ENCODE measurements at places on chromosomes 7 and 10.

DNA sequence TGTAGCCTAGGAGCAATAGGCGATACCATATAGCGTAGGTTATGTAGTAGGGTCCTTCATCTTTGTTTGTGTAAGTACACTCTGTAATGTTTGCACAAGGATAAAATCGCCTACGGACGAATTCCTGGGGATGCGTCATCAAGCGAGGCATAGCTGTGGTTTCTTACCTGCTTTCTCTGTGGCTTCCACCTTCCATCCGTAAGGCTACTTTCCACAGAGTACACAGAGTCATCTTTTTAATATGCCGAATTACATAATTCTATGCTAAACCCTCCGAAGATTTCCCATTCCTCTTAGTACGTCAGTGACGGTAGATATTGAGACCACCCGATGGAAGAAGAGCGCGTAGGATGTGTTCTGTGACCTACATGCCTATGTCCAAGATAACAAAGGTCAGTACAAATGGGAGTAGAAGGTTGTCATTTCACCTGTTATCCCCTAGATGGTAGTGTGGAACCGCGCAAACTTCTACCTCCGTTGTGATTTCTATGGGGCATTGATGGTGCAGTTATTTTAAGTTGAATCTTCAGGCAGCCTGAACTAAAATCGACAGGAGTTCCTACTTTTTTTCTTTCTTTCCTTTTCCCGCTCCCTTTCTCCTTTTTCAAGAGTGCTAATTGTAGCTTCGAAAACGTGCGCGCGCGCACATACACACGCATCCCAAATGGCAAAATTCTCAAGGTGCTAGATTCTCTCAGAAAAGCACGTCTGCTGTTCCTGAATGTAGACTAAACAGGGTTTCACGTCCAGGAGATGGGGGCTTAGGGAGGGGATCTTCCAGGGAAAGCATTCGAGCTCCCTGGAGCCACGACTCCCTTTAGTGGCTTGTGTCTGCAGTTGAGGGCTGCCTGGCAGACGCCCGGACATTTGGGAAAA is 111.7 kb upstream of the MBL2 start:
- no peak for DNase-seq
- no peaks in the 10 kb centered on the region for H3K27me3 ChIP-seq
- H3K27ac ChIP-seq = no peak overlapping the region
- no peaks in the 10 kb centered on the region for H3K4me1 ChIP-seq
- no peak overlapping the region for H3K4me3 ChIP-seq

GRCh38 chr10:119494236-119495020 is 48.1 kb downstream of the RGS10 start:
- peak overlapping the region; percentile 8 for H3K27ac ChIP-seq
- no peak overlapping the region for H3K4me3 ChIP-seq
- no peaks in the 10 kb centered on the region for H3K36me3 ChIP-seq
- no peaks in the 10 kb centered on the region for H3K27me3 ChIP-seq

DNA sequence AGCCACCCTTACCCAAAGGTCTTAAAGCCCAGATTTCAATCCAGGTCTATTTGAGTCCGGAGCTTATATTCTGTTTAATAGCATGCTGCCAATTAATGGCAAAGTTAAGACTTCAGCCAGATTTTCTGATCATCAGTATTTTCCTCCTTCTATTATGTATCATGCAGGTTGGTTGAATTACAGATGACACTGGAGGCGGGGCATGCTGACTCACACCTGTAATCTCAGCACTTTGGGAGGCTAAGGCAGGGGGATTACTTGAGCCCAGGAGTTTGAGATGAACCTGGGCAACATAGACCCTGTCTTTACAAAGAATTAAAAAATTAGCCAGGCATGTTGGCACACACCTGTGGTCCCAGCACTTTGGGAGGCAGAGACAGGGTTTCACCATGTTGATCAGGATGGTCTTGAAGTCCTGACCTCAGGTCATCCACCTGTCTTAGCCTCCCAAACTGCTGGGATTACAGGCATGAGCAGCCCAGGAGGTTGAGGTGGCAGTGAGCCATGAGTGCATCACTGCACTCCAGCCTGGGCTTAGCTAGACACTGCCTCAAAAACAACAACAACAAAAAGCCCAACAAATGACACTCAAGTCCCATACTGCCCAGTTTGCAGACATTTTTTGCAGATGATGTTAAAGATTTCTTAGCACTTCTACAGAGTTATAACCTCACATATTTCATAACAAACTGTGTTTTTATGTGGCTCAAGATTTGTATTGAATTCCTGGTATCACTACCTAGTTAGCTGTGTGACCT is 62.5 kb downstream of the MCU start:
- no peak overlapping the region for H3K27ac ChIP-seq
- H3K36me3 ChIP-seq = no peaks in the 10 kb centered on the region
- no peaks in the 10 kb centered on the region for H3K27me3 ChIP-seq
- no peak for DNase-seq
- H3K4me3 ChIP-seq = no peak overlapping the region

DNA sequence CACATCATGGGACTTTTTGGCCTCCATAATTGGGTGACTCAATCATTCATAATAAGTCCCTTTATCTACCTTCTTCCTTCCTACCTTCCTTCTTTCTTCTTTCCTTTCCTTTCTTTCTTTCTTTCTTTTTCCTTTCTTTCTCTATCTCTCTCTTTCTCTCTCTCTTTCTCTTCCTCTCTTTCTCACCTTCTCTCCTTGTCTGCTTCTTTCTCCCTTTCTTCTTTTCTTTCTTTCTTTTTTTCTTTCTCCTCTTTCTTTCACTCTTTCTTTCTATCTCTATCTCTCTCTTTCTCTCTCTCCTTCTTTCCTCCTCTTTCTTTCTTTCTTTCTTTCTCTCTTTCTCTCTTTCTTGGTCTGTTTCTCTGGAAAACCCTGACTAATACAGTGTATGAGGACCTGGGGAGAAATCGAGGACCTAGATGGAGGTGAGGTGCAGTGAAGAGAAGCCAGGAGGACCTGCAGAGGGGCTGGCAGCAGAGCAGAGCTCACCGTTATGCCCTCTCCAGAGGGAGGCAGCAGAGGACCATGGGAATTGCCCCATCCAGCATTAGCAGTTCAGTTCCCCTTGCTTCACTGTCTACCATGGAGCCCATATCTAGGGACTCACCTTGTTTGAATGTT is 52.7 kb upstream of the BTRC start:
- no peak overlapping the region for H3K27ac ChIP-seq
- DNase-seq = no peak
- H3K36me3 ChIP-seq = no peaks in the 10 kb centered on the region
- H3K4me1 ChIP-seq = no peaks in the 10 kb centered on the region
- peaks cover 12% of the 10 kb centered on the region for H3K27me3 ChIP-seq
- H3K4me3 ChIP-seq = no peak overlapping the region
